Neural progenitor cell (in vitro differentiated cells): ENCODE measurements at places on chromosomes 4 and X.

- DNase-seq, result peak; percentile 78
Measured at GRCh38 chr4:26069218-26069617, 155.2 kb downstream of the SMIM20 start.

- peak; percentile 85 for DNase-seq
Measured at GRCh38 chr4:1693131-1693896, 9.2 kb upstream of the FAM53A start.

GRCh38 chr4:61440321-61440720 is 240.2 kb downstream of the ADGRL3 start:
- DNase-seq, result no peak

DNA sequence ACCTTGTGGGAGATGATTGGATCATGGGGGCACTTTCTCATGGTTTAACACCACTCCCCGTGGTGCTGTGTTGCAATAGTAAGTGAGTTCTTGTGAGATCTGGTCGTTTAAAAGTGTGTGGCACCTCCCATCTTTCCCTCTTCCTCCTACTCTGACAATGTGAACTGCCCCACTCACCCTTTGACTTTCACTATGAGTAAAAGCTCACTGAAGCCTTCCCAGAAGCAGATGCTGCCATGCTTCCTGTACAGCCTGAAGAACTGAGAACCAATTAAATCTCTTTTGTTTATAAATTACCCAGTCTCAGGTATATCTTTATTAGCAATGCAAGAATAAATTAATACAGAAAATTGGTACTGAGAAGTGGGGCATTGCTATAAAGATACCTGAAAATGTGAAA is 509.6 kb upstream of the CT83 start:
- no peak for DNase-seq

DNA sequence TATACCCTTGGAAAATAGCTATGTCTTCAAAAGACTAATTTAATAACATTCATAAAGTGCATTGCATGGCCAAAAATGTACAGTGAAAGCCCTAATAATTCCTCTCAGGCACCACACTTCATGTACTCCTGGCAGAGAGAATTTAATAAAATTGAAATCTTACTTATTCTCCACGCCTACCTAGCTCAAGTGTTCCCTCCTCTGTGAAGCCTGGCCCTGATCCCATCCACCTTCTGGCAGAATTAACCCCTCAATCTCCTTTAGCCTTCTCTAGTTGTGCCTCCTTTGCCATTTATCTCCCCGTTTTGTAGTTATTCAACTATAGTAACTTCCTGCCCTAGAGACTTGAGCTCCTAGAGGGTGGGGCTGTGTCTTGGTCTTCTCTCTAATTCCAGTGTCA is 26.7 kb downstream of the ACE2 start:
- DNase-seq, result no peak

- no peak for DNase-seq
Measured at GRCh38 chrX:771536-771935, 140.9 kb downstream of the SHOX start.

- no peak for DNase-seq
Measured at GRCh38 chr4:96102541-96103026, 262.7 kb downstream of the PDHA2 start.
